Skin of body (tissue), 3 donors: ENCODE measurements at places on chromosomes 12 and 14. TPM values are rescaled to one million over a fixed set of nuclear protein-coding genes. Genes with fewer than 3 reads are reported as not detected.

GOLGA5 gene
- total RNA-seq: 32.7 TPM

LUM gene
- total RNA-seq: 934 TPM

KRT78 gene
- total RNA-seq: 13.7 TPM

TRMT61A gene
- 5.8 TPM for total RNA-seq

BRMS1L gene
- 11.9 TPM for total RNA-seq

CCDC196 gene
- total RNA-seq: not detected

HOXC10 gene
- total RNA-seq: 2.6 TPM

FZD10 gene
- total RNA-seq: 7.7 TPM

TEX52 gene
- not detected for total RNA-seq

DNA sequence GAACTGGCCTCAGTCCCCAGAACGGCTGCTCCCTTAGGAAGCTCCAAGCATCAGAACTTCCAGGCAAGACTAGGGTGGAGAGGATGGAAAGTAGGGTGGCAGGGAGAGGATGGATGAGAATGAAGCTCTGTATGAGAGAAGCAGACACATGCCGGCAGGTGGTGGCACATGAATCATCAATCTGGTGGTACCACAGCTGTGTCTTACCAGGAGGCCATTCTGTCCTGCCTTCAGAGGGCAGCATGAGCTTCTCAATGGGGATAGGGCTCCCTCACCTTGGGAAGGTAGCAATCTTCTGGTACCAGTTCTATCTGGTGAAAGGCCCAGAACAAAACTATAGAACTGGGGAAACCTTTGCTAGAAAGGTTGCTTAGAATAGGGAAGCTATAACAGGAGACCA is 55.4 kb upstream of the PYGL start:
- no peak for DNase-seq

DNA sequence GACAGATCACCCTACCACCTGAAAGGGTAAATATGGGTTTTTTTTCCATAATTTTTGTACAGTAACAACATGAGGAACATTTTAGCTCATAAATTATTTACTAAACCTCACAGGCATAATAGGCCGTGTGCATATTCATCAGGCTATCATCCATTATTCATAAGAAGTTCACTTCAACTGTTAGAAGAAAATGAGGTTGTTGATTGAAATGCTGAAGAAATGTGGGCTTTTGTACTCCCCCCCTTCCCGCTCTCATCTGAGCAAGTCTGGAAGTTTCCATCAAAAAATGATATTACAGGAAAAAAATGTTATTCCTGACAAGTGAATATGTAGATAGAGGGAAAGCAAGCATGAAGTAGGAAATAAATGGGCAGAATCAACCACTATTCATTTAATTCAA is 7.9 kb upstream of the POU6F1 start:
- DNase-seq: no peak

DNA sequence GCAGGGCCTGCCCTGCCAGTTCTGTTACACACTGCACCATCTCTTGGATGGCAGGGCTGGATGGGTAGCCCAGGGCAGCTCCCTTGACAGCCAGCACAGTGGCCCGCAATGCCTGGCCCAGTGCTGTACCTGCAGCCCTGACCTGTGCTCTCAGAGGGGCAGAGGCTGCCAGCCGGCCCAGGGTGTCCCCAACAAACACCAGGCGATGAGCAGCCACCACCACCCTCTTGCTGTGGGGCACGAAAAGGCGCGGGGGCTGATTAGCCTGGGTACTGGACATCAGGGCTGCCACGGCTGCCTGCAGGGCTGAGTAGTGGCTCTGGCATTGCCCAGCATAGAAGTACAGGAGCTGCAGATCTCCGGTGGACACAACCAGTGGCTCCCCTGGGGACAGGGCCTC is 4.6 kb upstream of the SLC22A17 start:
- no peak for DNase-seq

DNA sequence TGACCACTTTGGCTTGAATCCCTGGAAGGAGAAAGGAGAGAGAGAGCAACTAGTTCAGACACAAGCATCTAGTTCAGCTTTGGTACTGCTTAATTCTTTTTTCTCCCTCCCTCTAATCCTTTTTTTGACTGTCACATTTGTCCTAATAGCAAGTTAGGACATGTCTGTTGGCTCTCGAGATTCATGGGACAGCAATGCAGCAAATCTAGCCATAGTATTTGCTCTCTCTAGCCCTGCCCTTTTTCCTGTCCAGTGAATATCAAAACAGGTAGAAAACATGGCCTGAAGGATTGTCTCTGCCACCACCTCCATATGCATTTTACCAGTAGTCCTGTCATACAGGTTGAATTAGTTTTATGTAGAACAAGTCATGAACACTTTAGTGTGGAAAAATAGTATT is 116.4 kb downstream of the PTPRB start:
- no peak for DNase-seq

DNA sequence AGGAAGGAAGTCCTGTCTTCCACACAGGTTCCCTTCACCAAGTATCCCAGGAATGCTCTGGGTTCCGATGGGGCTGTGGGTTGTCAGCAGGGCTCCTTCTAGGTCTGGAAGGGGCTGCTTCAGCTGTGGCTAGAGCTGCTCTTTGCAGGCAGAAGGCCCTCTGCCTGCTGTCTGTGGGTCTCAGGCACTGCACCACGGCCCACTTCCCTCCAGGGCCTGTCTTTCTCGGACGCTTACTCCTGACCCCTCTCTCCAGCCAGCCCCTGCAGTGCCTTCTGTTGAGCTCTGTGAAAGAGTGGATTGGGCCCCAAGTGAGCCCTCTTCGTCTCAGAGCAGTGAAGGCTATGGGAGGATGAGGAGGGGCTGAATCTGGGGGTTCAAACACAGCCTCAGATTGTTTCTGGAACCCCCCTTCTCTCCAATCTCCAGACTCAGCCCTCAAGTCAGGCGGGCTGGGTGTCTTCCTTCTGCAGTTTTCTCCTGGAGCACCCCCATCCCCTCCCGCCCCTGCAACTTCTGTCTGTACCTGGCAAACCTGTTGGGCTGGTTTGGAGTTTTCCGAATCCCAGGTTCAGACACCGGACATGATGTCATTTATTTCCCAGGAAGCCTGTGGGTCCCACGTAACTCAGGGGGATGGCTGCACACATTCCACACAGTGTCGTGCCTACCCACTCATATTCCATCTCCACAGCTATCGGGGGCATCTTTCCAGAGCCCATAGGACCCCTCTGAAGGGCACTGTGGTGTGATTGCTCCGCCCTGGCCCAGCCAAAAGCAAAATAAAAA is 24.9 kb upstream of the SPPL3 start:
- peak; percentile 19 for DNase-seq

GRCh38 chr12:39161465-39162085 is 256.2 kb upstream of the CPNE8 start:
- no peak for DNase-seq

GRCh38 chr12:123576611-123577010 is 7.7 kb upstream of the TMED2 start:
- DNase-seq: no peak

DNA sequence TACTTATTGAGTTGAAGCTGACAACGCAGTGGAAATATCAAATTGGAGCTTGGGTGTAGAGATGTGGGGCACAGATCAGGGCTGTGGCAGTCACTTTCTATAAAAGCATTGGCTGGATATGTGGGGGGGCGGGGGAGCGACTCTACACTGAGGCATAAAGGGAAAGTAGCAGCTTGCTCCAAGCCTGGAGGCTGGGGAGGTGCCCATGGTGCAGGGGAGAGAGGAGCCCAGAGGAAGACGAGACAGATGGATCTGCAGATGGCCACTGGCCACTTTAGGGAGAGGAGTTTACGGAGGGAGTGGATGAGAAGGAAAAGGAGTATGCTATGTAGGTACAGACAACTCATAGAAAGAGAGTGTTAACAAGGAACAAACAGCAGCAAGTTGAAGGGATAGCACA is 13.5 kb upstream of the NGB start:
- no peak for DNase-seq

- no peak for DNase-seq
Observed at GRCh38 chr14:95841668-95842067, 35.0 kb upstream of the TUNAR start.

DNA sequence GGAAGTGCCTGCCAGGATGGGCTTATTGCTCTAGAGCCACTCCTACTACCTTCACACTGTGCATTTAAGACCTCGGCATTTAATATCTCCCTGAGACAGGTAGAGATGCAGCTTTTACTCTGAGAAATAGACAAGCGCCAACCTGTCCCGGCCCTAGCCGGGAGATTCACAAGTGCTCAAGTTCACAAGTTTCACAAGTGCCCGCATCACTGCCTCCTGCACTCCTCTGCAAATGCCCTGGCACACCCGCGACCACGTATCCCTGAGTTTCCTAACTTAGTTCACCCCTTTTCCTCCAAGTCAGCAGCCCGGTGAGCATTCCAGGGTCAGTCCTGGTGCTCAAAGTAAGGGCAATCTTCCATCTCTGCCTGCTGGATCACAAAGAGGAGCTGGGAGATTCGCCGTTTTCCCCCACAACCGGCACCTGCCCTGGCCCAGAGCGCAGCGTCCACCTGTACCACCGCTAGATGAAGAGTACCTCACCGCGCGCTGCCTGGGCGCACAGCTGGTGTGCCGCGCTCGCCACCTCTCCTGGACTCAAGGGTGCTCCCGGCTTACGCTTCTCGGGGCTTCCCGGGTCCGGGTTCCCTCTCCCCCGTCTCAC is 5.0 kb upstream of the SLC38A4 start:
- no peak for DNase-seq

DNA sequence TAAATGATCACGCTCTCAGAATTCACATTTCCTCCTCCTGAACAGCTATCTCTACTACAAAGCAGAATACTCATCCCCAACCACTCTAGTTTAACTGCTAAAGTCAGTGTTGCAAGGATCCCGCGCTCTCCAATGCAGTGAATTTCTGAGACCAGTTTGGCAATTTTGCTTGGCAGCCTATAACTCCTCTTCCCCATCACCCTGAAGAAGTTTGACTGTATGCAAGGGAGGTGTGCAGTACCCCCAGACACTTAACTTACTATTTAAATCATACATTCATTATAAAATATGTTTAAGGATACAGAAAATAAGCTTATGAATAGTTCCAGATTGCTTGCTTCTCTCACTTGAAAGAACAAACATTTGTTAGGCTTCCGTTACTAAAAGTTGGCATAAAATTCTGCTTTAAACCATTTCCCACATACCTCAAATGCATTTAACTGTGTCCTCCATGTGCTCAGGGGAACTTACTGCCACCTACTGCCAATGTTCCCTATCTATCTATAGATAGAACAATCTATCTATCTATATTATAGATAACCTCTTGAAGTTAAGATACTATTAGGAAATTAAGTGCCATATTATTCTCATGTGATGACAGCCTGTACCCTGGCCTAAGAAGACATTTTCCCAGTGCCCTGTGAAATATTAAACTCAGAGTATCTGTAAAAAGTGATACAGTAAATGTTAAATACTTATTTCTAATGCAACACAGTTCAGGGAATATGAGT is 2.4 kb downstream of the LGR5 start:
- no peak for DNase-seq

DNA sequence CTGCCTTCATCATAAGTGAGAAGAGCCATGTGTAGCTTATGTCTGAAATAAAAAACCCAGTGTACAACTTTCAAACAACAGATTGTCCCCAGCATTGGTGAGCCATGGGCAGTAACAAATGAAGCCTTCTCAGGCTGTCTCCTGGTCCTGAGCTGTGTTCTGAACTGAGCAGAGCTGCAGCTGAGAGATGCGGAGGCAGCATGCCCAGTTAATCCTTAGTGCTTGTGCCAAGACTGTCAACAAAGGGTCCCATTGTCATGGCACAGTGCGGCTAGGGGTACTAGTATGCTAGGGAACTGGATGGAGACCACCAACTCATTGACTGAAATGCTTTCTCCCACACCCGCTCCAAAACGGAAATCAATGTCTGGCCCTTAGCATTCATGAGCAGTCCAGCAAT is 154.3 kb downstream of the RMST start:
- DNase-seq: no peak

DNA sequence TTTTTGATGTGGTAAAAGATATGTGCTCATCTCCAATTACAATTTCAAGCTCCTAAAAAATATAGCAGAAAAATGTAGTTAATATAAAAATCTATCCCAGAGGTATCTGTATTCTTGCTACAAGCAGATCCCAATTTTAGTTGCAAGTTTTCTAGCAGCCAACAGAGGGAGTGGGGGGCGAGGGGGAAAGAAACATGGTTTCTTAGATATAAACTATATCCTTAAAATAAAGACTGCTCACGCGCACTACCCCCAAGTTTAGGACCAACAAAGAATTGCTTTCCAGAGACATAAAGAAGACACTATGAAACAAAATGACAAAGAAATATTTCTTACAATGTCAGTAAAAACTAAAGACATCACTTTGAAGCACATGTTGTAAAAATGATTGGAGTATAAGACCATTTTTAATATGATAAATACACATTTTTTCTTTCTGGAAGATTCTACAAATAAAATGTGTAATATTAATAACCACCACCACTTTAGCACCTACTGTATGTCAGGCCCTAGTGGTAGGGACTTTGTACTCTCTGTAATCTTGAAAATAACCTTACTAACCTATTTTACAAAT is 5.4 kb downstream of the MAGOHB start:
- no peak for DNase-seq

DNA sequence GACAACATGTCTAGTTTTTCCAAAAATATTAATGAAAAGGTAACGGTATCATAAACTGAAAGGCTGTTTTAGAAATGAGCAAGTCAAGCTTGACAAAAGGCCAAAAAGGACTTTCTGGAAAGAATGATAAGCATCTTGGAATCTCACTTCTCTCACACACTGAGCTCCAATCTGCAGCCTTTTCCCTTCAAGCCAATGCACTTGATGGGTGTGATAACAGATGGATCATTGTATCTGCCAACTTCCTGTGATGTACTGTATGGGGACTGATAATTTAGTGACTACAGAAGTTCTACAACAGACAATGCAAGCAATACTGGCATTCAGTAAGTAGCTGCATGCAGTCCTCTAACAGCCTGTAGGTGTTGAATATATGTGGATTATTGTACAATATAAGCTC is 147.1 kb downstream of the MED13L start:
- peak; percentile 78 for DNase-seq

GRCh38 chr14:68793734-68794129 is 865 bp upstream of the ZFP36L1 start:
- DNase-seq: no peak

DNA sequence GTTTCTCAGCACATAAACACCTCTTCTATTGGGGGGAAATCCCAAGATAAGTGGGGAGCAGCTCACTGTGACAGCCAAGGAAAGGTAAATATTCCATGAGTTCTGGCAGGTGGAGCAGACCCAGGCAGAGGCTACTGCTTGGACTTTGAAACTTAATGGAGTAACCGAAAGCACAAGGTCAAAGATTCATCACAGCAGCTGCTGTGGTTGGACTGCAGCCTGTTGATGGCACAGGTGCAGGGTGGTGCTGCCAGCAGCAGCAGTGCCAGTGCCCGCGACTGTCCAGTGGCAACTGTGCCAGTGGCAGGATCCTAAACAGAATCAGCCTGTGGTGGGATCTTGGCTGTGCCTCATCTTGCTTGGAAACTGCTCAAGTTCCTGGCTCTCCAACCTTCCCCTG is 81.4 kb upstream of the ARID2 start:
- DNase-seq: no peak

DNA sequence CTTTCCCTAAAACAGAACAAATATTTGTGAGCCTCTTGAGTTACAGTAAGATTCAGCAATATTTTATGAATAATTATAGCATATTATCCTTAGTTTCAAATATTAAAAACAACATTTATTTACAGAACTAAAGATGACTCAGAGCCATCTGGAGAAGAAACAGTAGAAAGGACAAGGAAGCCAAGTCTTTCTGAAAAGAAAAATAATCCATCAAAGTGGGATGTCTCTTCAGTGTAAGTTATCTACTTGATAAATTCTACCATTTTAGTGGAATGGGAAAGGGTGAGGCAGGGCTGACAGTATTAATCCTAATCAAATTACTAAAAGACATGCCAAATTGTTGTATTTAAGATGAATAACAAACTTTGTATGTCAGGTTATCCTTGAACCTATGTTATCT is 88.1 kb downstream of the DNAI7 start:
- DNase-seq: no peak
